Astrocyte (in vitro differentiated cells and primary cell): ENCODE measurements at places on chromosomes 2 and 18.
A peak's percentile ranks its signal among the peaks of the same experiment; 100 is the strongest.

- H3K27me3 ChIP-seq: peaks cover 3% of the 10 kb centered on the region
- H3K4me1 ChIP-seq: no peaks in the 10 kb centered on the region
- no peak overlapping the region for H3K27ac ChIP-seq
- H3K4me3 ChIP-seq: no peak overlapping the region
- no peak for DNase-seq
These were observed 101.3 kb downstream of the FOXI3 start for GRCh38 chr2:88351249-88351601.

GRCh38 chr2:47805850-47806249, 22.9 kb downstream of the MSH6 start:
- no peaks in the 10 kb centered on the region for H3K27me3 ChIP-seq
- no peak for DNase-seq
- no peak overlapping the region for H3K4me3 ChIP-seq
- no peaks in the 10 kb centered on the region for H3K4me1 ChIP-seq

- H3K4me3 ChIP-seq: peak overlapping the region; percentile 97
- peak overlapping the region; percentile 98 for H3K27ac ChIP-seq
- peaks cover 35% of the 10 kb centered on the region for H3K4me1 ChIP-seq
- no peaks in the 10 kb centered on the region for H3K27me3 ChIP-seq
These were observed 647 bp downstream of the CCDC121 start for GRCh38 chr2:27627963-27628766.

DNA sequence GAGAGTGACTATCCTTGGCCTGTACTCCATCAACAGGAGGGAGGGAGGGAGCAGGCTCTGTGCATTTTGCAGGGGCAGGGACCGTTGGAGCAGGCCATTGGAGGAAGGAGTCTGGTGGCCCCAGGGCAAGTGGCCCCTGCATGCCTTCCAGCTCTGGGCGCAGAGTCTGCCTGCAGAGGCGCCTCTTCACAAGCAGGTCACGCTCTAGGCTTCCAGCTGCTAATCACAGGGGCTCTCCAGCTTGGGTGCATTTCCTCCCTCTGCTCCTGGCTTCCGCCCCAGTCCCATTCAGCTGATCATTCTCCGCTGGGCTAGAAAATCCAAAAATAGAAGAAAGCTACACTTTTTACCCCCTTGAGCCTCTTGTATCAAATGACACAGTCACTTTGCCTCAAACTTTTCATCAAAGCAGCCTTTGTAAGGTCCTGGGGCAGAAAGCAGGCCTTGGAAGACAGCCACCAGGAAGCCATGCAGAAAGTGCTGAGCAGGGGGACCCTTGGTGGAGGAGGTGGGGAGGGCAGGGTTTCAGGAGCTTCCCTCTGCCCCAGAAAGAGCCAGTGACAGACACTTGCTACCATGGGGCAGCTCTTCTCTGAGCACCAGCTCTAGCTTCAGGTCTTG, 11.3 kb downstream of the TMEM247 start:
- H3K36me3 ChIP-seq: no peaks in the 10 kb centered on the region
- H3K4me3 ChIP-seq: no peak overlapping the region
- DNase-seq: peak; percentile 25
- no peaks in the 10 kb centered on the region for H3K27me3 ChIP-seq
- H3K4me1 ChIP-seq: peaks cover 31% of the 10 kb centered on the region

DNA sequence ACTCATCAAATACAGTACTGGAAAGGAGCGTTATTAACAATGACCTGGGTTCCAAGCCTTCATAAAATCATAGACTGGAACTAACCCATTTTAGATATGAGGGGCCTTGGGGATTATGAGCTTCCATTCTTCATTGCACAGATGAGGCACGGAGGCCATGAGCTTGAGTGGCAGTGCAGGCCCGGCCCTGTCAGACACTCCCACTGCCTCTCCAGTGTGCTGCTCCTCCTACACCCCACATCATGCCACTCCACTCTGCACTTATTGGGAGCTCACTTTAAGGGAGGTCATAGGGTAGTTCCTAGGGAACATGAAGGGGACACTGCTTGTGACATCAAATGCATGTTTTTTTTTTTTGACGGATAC, 77.9 kb downstream of the TSN start:
- no peaks in the 10 kb centered on the region for H3K36me3 ChIP-seq
- peaks cover 2% of the 10 kb centered on the region for H3K27me3 ChIP-seq
- DNase-seq: no peak
- H3K27ac ChIP-seq: no peak overlapping the region
- no peak overlapping the region for H3K4me3 ChIP-seq

GRCh38 chr2:112046231-112046630, 8.8 kb upstream of the TMEM87B start:
- H3K36me3 ChIP-seq: no peaks in the 10 kb centered on the region
- H3K4me1 ChIP-seq: no peaks in the 10 kb centered on the region
- no peak overlapping the region for H3K27ac ChIP-seq
- H3K27me3 ChIP-seq: no peaks in the 10 kb centered on the region
- H3K4me3 ChIP-seq: no peak overlapping the region

DNA sequence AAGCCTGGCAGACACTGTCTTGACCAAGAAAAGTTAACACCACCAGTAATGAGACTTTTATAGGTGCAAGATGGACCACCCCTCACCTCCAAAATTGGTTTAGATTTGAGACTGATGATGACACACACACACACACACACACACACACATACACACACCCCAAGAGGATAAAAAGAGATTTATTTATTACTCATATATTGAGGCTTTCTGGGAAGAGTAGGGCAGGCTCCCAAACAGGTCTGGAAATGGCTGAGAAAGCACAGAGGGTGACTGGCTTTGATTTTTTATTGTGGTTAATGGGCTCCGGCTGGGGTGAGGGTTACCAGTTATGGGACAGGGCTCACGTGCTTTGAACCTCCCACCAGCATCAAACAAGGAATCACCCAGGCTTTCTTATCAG, 54.2 kb upstream of the ADAM23 start:
- no peaks in the 10 kb centered on the region for H3K4me1 ChIP-seq
- H3K27me3 ChIP-seq: no peaks in the 10 kb centered on the region
- no peak overlapping the region for H3K4me3 ChIP-seq
- no peaks in the 10 kb centered on the region for H3K36me3 ChIP-seq
- no peak for DNase-seq
- no peak overlapping the region for H3K27ac ChIP-seq

DNA sequence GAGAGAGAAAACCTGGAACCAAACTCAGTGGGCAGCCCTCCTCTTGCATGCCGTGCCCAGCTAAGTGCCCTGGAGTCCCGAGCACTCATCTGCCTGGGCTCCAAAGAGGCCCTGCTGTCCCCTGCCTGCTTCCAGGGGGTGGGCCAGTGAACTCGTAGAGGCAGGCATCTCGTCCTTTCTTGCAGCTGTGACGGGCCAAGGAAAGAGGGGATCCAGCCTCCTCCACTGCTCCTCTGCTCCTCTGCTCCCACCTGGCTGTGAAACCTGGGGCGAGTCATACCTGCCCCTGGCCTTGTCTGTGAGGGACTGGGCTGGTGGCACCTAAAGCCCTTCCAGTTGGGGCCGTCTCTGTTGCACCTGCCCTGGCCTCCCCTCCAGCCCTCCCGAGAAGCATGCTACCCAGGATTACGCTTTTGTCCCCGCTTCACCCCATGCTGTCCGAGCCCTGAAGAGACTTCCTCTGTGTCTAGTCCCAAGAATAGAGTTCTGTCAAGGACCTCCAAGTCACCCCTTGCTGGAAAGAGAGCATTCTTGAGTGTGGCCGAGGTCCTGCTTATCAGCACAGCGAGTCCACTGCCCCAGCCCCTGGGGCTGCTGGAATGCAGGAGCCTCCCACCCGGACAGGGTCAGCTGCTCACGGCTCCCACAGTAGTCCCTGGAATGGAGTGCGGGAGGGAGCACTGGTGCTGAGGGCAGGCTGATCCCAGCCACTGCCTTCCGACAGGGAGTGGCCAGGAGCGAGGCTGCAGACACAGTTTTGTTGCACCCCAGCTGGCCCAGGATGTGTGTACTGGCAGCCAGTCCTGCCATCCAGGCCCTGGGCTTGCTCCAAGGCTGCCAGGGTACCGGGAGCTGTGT, 14.3 kb downstream of the KCNK3 start:
- H3K27ac ChIP-seq: no peak overlapping the region
- no peak overlapping the region for H3K4me3 ChIP-seq

GRCh38 chr2:64840426-64840881, 148.7 kb upstream of the SLC1A4 start:
- no peak overlapping the region for H3K4me3 ChIP-seq
- peaks cover 23% of the 10 kb centered on the region for H3K4me1 ChIP-seq
- no peaks in the 10 kb centered on the region for H3K36me3 ChIP-seq
- H3K27me3 ChIP-seq: no peaks in the 10 kb centered on the region

DNA sequence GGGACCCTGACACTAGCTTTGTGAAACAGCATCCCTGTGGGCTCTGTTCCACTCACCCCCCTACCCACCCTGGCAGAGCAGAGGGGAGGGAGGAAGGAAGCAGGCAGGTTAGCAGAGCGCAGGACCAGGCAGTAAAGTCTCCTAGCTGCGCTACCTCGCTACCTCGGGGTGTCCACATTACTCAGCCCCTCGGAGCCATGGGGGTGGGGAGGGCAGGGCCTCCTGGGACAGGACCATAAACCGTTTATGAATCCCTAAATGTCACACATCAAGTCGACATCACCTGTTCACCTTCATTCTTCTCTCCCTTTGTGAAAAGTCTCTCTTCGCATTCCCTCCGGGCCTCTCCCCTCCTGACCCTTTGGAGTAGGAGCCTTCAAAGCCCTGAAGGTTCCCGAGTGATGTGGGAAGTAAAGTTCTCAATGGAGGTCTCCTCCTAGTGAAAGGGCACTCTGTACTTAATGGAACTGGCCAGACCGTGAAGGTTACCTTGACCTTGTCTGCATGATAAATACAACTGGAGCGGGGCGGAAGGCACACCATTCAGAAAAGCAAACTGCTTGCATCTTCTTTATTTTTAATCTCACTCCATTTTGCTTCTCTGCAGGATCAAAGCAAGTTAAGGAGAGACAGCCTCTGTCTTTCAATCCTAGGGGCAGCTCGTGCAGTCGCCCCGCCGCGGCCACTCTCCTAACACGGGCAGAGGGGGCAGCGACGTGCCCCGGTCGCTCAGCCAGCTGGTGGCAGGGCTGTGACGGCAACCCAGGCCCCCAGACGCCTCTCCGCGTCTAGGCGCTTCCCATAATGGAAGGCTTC, 23.7 kb upstream of the SMAD7 start:
- no peak overlapping the region for H3K27ac ChIP-seq
- DNase-seq: no peak
- H3K27me3 ChIP-seq: no peaks in the 10 kb centered on the region
- H3K4me3 ChIP-seq: peak overlapping the region; percentile 55
- H3K36me3 ChIP-seq: no peaks in the 10 kb centered on the region
- peaks cover 13% of the 10 kb centered on the region for H3K4me1 ChIP-seq

- no peaks in the 10 kb centered on the region for H3K36me3 ChIP-seq
- no peaks in the 10 kb centered on the region for H3K27me3 ChIP-seq
- DNase-seq: no peak
- no peaks in the 10 kb centered on the region for H3K4me1 ChIP-seq
- no peak overlapping the region for H3K27ac ChIP-seq
These were observed 126.6 kb upstream of the KYNU start for GRCh38 chr2:142750858-142751257.

GRCh38 chr2:150167711-150168110, 319.8 kb downstream of the RND3 start:
- no peaks in the 10 kb centered on the region for H3K36me3 ChIP-seq
- no peaks in the 10 kb centered on the region for H3K27me3 ChIP-seq
- DNase-seq: peak; percentile 79
- H3K4me1 ChIP-seq: peaks cover 32% of the 10 kb centered on the region
- H3K27ac ChIP-seq: peak overlapping the region; percentile 20
- no peak overlapping the region for H3K4me3 ChIP-seq

- H3K27me3 ChIP-seq: no peaks in the 10 kb centered on the region
- no peaks in the 10 kb centered on the region for H3K36me3 ChIP-seq
- no peak overlapping the region for H3K27ac ChIP-seq
- H3K4me1 ChIP-seq: no peaks in the 10 kb centered on the region
- no peak overlapping the region for H3K4me3 ChIP-seq
These were observed 558.2 kb upstream of the TNP1 start for GRCh38 chr2:217418090-217418489.

GRCh38 chr2:52629531-52629930, 1138.1 kb upstream of the CHAC2 start:
- H3K27me3 ChIP-seq: no peaks in the 10 kb centered on the region
- no peaks in the 10 kb centered on the region for H3K36me3 ChIP-seq
- no peak for DNase-seq
- no peak overlapping the region for H3K27ac ChIP-seq
- no peaks in the 10 kb centered on the region for H3K4me1 ChIP-seq
- no peak overlapping the region for H3K4me3 ChIP-seq

DNA sequence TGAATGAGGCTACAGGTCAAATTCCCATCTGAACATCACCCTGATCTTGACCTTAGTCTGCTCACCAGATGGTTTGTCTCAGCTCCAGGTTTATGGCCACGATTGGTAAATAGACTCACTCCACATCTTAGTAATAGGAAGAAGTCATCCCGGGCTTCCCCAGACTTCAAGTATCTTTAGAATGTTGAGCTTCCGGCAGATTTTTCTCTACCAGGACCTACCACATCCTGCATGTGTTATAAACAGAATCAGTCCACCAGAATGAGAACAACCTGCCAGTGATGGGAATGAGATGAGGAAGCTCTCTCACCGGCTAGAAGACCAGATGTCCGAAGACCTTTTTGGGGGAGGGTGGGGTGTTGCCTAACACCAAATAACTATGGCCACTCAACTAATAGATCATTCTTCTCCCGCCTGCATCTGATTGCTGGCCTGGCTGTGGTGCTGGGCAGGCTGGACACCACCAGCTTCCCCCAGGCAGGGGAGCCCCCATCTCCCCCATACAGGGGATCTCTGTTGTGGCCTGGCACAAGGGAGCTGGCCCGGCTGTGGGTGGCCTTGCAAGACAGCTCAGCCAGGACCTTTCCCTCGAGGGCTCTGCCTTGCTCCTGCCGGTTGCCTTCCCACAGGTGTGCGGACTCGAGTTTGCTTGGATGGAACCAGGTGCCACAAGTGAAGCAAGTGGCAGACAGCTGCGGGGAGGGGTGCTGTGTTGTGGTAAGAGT, 88.5 kb downstream of the SH3RF3 start:
- H3K27me3 ChIP-seq: peaks cover 15% of the 10 kb centered on the region
- no peak overlapping the region for H3K27ac ChIP-seq
- no peak overlapping the region for H3K4me3 ChIP-seq
- H3K36me3 ChIP-seq: no peaks in the 10 kb centered on the region
- peak; percentile 93 for DNase-seq

GRCh38 chr2:43642363-43642762, 5.3 kb downstream of the PLEKHH2 start:
- no peaks in the 10 kb centered on the region for H3K4me1 ChIP-seq
- no peak for DNase-seq
- H3K27me3 ChIP-seq: no peaks in the 10 kb centered on the region
- H3K4me3 ChIP-seq: no peak overlapping the region
- H3K36me3 ChIP-seq: no peaks in the 10 kb centered on the region

GRCh38 chr2:71880846-71881610, 266.6 kb downstream of the CYP26B1 start:
- no peaks in the 10 kb centered on the region for H3K27me3 ChIP-seq
- peaks cover 23% of the 10 kb centered on the region for H3K4me1 ChIP-seq
- peak overlapping the region; percentile 30 for H3K27ac ChIP-seq
- no peak overlapping the region for H3K4me3 ChIP-seq
- no peaks in the 10 kb centered on the region for H3K36me3 ChIP-seq
